Kasumi-1 (cell line): ENCODE measurements at places on chromosomes 7 and 10.

DNA sequence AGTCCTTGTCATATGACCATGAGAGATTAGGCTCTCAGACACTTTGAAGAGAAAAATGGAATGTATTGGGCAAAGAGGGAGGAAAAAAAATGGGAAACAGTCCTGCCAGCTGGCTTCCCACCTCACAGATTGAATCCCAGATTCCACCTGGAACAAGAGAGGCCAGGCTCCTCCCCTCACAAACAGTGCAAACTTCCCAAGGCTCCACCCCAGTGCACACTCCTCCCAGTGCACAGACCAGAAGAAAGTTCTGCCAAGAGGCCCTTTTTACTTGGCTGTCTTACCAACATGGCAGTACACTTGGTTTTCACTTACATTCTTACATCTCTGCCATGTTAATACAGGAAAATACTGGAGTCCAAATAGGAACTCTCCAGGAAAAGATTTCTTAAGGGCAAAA is 202.3 kb downstream of the AHR start:
- no peak for DNase-seq

DNA sequence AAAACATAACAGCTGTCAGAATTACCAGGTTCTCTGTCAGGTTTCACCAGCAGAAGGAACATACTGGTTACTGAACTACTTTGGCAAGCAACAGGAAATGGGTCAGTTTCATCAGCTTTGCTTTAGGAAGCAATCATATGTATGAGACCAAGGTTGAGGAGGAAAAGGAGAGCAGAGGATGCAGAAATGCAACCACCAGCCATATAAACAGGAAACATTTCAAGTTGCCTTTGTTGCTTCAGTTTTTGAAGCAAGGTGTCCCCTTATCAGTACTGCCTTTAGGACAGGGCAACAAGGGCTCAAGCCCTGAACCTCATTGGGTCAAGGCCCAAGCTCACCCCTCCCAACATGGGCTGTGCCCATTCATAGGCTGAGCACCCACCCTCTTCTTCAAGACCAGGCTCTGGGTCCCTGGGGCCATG is 10.2 kb downstream of the HIPK2 start:
- peak; percentile 48 for DNase-seq

DNA sequence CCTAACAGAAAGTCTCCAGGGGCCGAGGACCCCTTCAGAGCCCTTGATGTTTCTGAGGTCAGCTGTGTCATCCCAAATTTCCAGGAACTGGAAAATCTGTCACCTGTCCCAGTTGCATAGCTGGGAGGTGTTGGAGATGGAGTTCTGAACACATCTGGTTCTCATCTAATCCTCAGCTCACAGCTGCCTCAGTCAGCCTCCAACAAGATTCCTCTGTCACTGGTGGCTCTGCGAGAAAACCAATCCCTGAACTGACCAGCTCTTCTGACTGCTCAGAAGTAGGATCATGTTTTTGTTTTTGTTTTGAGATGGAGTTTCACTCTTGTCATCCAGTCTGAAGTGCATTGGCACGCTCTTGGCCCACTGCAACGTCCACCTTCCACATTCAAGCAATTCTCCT is 37.6 kb upstream of the MYL10 start:
- no peak for DNase-seq

DNA sequence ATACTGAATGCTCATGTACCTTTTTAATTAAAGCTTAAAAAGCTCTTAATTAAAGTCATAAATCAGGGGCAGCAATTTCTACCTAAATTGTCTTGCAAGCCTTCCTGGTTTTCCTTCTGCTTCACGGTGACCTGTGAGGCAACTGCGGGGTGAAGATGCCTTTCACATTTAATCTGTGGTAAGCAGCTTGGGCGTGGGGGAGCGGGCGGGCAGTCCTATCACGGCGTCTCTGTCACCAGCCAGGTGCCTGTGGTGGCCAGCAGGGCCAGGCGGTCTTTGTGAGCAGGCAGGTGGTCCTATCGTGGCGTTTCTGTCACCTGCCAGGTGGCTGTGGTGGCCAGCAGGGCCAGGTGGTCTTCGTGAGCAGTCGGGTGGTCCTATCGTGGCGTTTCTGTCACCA is 269.2 kb upstream of the PPP2R2D start:
- no peak for DNase-seq

- no peak for DNase-seq
Measured at GRCh38 chr7:136229790-136230189, 252.6 kb upstream of the MTPN start.

DNA sequence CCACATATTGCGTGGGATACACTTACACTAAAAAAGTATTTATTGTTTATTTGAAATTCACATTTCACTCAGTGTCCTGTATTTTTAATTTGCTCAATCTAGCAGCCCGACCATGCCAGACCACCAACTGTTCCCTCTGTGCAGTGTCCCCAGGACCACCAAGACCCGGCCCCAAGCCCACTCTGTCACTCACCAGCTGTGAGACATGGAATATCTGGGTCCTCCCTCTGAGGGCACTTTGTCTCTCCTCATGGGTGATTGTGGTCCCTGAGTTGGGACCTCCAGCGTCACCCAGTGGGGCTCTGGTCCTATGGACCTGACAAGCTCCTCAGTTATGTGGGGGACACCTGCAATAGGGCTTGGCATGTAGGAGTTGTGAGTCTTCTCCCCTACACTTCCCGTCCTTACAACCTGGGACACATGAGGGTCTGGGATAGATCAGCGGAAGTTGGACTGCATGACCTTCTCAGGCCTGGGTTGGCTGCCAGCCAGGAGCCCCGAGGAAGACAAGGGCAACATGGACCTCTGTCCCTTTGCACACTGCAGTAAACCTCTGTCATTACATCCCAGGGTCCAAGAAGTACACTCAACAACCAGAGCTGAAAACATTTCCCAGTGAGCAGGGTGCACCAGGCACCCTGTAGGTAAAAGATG is 12.1 kb downstream of the C10orf71 start:
- no peak for DNase-seq

- no peak for DNase-seq
Measured at GRCh38 chr10:24209432-24209771, 464 bp downstream of the KIAA1217 start.

- DNase-seq, result no peak
Measured at GRCh38 chr10:81688459-81688858, 186.5 kb upstream of the NRG3 start.

DNA sequence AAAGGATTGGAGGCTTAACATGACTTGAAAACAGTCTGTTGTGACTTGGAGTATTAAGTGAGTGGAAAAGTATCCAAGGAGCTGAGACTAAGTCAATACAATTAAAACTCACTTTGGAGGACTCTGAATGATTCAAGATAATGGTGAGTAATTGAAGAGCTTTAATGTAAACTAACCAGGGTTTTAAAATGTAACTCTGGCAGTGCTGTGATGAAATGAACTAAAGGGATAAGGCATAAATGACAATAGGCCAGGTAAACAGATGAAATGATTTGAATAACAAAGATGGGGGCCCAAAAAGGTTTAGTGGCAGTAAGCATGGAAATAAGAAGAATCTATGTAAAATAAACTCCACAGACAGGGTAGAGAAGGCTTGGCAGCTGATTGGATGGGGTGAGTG is 316.5 kb upstream of the CACNA2D1 start:
- no peak for DNase-seq

DNA sequence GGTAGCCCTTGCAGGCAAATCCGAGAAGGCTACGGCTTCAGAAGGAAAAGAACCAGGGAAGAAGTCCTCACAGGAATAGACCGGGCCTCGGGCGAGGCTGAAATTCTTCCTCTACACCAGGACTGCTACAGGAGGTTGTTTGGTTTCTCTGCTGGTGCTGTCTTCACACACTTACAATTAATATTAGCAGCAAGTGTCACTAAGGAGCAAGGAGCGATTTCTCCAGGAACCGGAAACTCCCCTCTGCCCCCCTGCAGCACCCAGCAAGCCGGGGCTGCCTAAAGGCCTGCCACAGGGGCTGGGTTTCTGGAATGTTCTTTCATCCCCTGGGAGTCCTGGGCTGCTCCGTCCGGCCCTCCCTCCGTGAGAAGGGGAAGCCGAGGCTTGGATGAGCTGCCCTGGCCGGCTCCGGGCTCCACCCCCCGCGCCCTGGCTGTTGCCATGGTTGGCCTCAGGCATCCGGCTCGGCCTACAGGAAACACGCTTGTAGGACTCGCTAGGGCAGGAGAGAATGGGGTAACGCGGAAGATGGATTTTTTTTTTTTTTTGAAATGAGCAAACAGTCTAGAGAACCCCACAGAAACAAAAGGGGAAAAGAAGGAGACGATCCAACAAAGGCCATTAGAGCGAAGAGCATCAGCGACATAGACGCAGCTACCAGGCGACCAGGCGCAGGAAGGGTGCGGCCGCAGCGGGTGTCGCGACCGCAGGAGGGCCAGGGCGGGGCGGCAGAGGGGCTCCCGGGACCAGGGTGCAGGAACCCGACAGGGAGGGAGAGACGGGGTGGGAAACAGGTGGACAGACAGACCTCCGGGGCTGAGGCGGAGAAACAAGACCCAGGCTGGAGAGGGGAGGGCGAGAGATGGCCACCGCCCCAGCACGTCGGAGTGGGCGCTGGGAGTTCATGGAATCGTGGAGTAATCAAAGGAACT is 33.0 kb downstream of the EN2 start:
- DNase-seq, result no peak

DNA sequence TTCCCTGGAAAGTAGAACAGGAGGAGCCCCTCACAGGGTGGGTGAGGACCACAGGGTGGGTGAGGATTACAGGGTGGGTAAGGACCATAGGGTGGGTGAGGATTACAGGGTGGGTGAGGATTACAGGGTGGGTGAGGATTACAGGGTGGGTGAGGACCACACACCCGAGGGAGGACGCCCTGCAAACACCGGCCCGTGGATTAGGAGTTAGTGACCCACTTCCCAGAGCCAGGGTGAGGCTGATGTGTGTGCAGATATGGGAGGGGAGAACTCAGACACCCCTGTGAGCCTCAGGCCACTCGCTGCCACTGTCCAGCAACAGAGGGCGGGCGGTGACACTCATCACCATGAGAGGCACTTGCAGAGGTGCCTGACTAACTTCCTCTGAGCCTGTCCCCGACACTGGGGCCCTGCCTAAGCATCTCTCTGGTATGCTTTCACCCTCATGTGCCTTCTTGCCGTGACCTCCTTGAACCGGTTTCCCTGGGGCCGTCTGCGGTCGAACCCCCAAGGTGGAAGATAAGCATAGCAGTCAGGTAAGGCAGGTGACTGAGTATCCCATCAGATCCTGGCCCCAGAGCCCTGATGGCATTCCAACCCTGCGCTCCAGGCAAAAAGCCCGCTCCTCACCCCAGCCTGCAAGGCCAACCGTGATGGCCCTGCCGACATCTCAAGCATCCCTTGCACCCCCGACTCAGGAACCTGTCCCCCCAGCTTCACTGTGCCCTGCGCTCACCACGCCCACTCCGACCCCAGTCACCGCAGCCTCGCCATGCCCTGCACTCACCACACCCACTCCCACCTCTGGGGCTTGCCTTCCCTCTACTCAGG is 74.1 kb downstream of the FAM53B start:
- no peak for DNase-seq

GRCh38 chr10:113977174-113977573 is 66.5 kb upstream of the ADRB1 start:
- no peak for DNase-seq

- DNase-seq, result no peak
Measured at GRCh38 chr7:113649556-113649955, 269.3 kb downstream of the PPP1R3A start.

DNA sequence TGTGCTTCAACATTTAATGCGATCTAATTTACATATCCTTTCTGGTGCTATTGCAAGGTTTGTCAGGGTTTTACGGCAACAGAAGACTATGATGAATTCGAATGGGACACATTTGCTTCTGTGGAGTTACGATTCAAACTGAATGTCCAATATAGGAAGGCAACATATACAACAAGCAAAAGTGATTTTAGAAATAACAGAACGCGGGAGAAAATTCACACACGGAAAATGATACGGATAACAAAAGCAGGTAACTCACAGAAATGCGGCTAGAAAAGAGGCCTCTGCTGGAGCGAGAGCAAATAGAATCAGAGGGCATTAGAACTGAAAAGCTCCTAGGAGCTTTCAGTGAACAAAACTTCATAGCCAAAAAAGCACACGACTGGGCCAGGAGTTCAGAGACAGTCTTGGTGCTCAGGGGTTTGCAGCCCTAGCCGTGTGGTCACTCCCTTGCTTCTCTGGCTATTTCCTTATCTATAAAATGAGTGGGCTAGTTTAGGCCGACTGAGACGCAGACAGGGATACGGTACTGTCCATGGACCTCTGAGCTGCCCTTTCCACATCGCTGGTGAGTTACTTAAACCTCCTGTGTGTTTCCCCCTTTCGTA is 557 bp upstream of the TAX1BP1 start:
- peak; percentile 84 for DNase-seq

DNA sequence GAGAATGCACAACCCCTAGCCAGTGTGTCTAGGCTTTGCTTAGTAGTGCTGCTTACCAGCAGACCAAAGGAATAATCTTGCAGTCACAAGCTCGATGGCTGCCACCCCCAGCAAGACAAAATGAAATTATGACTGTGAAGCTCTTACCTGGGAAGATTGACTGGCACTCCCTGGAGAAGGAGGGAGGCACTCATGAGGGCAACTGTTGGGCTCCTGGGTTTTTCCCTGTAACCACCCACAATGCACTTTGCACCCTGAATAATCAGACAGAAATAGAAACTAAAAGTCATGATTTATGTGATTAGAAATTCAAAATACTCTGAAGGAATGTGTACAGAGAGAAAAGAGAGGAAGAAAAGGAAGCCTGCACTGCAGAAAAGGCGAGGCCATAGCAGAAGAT is 144.3 kb upstream of the DGKB start:
- DNase-seq, result no peak

- DNase-seq, result no peak
Measured at GRCh38 chr10:124162136-124162535, 68.7 kb upstream of the CHST15 start.

- DNase-seq, result peak; percentile 30
Measured at GRCh38 chr10:32985775-32986350, 27.8 kb upstream of the ITGB1 start.

DNA sequence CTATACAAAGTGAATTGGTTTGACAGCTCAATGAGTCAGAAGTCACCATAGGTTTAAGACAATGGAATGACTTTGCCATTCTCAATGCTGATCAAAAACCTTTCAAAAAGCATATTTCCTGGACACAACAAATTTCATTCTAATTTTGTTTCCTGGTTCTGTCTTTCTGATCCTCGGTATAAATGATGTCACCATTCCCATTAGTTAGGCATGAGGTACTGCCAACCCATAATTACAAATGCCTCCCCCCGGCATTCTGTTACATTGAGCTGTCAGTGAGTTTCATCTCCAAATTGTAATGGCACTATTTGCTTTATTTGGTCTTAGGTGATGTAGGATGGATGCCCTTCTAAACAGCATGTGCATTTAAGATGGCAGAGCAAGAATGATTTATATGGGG is 81.7 kb upstream of the NFE2L3 start:
- no peak for DNase-seq

- no peak for DNase-seq
Measured at GRCh38 chr7:25775999-25776743, 375.8 kb upstream of the NFE2L3 start.

DNA sequence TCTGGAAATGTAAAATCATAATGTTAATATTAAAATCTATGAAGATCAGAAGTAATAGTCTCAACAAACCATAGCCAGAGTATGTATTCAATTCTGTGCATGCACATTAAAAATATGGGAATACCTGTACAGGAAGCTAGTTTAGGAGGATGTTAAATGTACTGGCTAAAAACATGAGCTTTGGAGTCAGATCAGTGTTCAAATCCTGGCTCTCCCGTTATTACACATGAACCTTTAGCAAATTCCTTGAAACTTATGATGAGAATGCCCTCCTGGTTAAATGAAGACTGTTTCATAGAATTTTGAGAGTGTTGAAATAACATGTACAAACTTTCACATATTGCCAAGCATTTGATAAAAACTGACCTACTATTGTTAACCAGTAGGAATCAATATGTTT is 4.6 kb downstream of the ARL4A start:
- no peak for DNase-seq
